ENCODE measurements at places on chromosomes 2 and 18. TPM values are rescaled to one million over a fixed set of nuclear protein-coding genes. Genes with fewer than 3 reads are reported as not detected.

DNA sequence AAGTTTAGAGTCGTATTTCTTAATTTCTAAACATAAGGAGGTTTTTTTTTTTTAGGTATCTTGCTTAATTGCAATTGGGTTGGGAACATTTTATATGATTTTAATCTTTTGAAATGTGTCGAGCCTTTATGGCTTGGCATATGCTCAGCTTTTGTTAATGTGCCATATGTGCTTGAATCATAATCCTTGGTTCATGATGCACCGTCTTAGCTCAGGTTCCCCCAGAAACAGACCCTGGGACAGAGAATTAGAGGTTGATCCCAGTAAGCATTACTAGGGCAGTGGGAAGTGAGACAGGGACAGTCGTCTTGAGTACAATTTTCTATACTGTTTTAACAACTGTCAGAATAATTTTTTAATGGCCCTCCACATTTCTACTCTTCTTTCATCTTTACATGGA lies 9.3 kb downstream of the CHCHD5 start:
- DNase-seq = no peak

AFTPH gene
- 20.6 TPM for polyA plus RNA-seq

CIDEA gene
- 2.2 TPM for polyA plus RNA-seq

GPR45 gene
- not detected for polyA plus RNA-seq
